ENCODE measurements at places on chromosomes 3 and 15. TPM values are rescaled to one million over a fixed set of nuclear protein-coding genes. Genes with fewer than 3 reads are reported as not detected.

Gene ISG20
- 12.4 TPM for total RNA-seq

Gene UBA7
- 102 TPM for total RNA-seq

Gene VWA5B2
- not detected for total RNA-seq

Gene WDR93
- not detected for total RNA-seq

Gene RPL22L1
- total RNA-seq, result 33.5 TPM

All from aorta (tissue), 5 donors.